ENCODE measurements at places on chromosomes 12 and 14.

DNA sequence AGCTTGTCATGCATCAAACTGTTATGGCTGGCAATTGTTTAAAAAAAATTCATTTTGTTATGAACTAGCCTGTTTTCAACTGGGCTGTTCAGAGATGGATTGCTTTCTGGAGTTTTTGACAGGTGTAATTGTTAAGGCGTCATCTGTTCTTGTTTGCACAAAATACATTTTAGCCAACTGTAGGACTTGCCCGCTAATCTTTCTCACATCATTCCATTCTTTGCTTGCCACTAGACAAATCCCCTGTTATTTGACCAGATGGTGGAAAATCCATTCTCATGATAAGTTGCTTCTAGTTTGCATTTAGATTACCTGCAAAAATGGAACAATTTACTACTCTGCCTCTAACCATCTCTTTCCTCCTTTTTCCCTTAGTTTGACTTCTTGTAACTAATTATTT lies 114.3 kb downstream of the NPAS3 start:
- no peak for DNase-seq

DNA sequence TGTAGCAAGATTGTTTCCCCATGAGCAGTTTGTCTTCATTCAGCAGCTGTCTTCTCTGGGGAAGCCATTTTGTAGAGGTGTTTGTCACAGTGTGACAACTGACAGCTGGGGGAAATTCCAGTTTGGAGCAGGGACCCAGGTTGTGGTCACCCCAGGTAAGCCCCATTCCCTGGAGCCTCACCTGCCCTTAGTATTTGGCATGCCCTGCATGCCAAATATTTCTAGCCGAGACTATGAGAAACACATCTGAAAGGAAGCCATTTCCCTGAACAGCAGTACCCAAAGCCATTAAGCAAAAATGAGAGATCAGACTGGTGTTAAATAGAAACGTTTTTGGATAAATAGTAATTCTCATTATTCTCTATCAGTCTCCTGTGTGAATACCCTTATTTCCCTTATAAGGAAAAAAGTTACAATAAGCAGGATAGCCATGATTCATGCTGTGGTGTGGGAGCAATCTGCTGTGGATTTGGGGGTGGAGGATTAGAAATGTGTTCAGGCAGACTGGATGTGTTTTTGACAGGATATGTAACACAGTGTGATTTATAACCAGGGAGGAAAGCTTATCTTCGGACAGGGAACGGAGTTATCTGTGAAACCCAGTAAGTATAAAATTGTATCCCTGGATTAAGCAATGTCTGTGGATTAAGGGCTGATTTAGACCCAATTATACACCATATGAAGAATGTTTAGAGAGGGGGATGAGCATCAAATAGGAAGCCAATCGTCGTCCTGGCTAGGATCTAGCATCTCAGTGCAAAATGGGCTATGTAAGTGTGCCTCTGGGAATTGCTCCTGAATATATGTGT lies 68.9 kb downstream of the DAD1 start:
- no peak for DNase-seq

DNA sequence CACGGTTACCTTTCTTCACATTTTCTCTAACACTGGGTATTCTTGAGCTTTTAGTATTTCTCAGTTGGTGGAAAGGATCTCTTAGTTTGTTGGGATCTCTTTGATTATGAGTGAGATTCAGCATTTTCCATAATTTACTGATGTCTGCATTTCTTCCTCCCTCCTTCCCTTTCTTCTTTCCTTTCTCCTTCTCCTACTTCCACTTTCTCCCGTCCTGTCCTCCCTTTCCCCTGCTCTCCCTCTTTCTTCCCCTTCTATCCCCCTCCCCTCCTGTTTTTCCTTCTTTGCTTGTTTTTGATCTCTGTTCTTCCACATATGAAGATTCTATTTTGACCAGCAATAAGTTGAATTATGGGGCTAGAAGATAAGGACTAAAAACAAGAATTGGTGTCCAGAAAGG lies 66.9 kb downstream of the FUT8 start:
- no peak for DNase-seq

GRCh38 chr12:23938422-23938821 lies 11.0 kb downstream of the SOX5 start:
- DNase-seq, result no peak

- DNase-seq, result no peak
Observed at GRCh38 chr12:1525858-1526257, 68.5 kb downstream of the FBXL14 start.

DNA sequence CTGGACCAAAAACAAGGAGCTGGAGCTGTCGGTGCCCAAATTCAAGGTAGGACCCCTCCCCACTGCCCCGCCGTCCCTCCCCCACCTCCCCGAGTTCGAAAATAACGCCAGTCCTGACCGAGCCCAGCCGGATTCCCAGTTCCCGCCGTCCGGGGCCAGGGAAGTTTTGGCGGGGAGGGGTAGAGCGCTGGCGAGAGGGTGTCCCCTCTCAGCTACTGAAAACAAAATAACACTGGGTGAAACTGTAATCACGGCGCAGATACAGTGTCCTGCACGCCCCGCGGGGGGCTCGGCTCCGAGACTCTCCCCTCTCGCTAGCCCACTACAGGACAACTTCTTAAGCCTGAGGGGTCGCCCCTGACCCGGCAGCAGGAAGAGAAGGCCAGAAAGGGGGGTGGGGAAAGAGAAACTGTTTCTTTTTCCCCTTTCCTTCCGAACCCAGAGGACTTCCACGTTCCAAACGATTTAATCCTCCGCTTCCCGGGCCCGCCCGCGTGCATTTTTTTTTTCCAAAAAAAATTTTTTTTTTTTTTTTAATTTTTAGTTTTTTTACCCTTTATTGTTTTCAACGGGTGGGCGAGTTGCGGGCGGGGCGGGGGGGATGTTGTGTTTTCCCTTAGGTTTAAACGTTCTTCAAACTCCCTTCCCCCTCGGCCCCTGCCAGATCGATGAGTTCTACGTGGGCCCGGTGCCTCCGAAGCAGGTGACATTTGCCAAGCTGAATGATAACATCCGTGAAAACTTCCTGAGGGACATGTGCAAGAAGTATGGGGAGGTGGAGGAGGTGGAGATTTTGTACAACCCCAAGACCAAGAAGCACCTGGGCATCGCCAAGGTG lies 1.6 kb downstream of the SETD1B start:
- no peak for DNase-seq

- DNase-seq, result no peak
Observed at GRCh38 chr12:21891751-21892217, 49.4 kb downstream of the ABCC9 start.

DNA sequence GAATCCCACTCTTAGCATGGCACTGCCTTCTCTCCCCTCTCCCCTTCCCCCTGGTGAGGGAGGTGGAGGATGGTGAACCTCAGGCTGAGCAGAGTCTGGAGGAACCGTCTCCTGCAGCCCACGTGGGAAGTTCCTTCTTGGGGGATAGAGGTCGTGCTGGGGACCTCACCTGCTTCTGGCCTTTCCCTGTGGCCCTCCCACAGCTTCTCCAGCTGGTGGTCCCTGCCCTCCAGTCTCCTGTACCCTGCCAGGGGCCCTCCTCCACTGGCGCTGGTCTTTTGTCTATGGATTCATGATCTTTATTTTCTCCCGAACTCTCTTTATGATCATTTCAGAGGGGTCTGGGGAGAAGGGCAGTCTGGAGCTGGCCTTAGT lies 9.0 kb upstream of the MTA1 start:
- DNase-seq, result no peak

- DNase-seq, result no peak
Observed at GRCh38 chr12:47813511-47814196, 6.0 kb downstream of the HDAC7 start.

DNA sequence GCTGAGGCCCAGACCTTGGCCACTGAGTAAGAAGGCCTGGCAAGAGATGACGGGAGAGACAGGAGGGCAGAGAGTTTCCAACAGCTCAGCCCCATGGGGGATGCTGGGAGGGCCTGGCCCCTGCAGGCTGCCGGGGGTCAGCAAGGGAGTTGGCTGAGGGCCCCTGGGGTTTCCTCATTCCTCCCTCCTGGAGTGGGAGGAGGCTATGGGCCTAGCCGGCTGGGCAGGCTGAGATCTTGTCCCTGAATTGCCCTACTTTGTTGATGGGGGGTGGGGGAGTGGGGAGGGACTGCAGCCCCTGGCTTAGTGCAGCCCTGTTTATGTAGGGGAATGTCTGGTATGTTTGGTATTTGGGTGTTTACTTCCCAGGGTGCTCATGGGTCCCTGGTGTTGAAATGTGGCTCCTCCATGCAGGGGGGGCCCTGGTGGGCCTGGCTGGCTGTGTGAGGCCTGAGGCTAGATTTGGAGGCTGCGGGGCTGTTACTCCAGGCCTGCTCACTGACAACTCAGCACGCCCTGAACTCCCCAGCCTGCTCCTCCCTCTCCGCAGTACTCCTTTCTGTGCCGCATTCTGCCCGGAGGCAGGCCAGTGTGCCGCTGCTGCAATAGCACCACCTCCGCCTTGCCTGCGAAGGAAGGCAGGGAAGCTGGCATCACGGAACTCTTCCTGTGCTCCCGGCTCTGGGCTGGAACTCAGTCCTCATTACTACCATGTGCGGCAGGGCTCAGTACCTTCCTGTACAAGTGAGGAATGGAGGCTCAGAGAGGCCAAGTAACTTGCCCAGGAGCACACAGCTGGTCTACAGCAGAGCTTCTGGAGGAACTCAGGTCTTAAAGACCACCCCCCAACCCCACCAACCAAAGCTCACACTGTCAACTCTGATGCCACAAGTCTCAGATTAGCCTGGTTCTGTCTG lies 25.3 kb downstream of the JDP2 start:
- no peak for DNase-seq

DNA sequence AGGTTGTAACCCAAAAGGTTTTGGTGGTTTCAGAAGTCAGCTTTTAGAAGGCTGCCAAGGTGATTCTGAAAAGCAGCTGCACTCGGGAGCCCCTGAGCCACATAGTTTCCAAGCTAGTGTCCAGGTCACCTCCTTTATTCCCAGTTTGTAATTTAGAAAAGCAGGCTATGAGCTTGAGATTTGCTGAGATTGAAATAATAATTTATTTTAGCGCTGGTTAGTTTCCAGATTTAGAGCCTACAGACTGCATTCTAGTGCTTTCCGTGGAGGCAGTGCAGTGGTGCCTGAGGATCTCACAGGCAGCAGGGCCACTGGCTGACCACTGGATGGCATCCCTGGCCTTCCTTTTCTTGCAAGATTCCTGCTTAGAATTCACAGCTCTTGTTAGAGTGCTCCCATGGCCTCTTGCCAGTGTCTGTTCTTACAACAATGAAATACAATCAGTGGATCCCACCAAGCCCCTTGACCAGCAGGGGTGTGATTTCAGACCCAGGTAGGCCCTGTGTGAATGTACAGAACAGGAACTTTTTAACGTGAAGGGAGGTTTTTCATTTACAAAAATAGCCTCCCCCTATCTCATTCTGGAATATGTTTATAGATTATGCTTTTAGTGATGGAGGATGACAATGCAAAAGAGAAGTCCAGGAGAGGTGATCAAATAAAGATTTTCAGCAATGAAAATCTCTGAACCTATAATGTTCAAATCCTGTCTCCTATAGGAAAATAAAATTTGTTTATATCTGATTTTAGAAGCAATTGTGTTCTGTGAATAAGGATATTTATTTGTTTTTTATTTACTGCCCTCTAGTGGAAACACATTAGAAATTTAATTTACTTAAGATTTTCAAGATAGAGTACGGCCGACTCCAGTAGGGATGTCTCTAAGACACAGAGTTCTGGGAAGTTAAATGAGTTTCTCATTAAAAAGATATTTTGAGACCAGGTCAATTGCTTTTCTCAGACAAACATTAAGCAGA lies 362.1 kb upstream of the STXBP6 start:
- no peak for DNase-seq

DNA sequence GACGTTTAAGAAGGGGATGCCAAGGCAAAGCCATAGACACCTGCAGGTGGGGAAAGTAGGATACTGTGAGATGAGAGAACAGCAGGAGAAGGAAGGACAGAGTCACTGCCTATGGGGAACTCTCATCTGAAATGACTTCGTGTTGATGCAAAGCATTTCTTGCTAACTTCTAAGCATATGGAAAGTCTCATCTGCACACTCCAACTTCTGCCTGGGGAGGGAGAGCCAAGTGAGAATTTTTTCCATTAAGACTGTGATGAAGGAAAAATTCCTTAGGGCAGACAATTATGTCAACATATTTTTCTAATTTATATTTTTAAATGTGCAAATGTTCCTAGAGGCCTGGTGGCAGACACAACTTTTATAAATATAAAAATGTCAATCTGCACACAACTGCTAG lies 115.3 kb downstream of the IPO8 start:
- DNase-seq, result no peak

DNA sequence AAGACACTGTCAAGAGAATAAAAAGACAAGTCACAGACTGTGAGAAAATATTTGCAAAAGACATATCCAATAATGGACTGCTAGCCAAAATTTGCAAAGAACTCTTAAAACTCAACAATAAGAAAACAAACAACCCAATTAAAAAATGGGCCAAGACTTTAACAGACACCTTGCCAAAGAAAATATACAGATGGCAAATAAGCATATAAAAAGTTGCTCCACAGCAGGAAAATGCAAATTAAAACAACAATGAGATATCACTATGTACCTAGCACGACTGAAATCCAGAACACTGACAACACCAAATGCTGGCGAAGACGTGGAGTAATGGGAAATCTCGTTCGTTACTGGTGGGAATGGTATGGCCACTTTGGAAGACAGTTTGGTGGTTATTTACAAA lies 228.9 kb downstream of the TTC8 start:
- DNase-seq, result no peak

GRCh38 chr12:78271546-78271945 lies 440.9 kb downstream of the NAV3 start:
- no peak for DNase-seq

DNA sequence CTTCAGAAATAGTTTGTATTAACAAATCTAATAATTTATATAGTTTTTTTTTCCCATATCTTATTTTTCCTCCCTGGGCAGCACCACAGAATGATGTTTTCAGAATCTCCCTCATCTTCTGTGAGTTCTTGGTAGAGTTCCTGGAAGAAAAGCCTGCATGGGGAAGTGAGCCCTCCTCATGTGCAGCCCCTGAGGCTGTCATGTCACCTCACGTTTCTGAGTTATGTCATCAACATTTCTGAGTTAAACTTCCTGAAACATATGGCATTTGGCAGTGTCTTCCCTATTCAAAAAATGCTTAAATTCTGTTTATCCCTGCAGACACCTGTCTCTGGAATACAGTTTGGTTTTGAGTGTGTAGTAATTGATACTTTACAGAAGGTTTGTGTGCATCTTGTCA lies 979.0 kb downstream of the TMEM121 start:
- no peak for DNase-seq
